Amniotic stem cell (primary cell): ENCODE measurements at places on chromosomes 1 and 21.

GRCh38 chr1:64976361-64976760 lies 10.0 kb upstream of the JAK1 start:
- no peak for DNase-seq

DNA sequence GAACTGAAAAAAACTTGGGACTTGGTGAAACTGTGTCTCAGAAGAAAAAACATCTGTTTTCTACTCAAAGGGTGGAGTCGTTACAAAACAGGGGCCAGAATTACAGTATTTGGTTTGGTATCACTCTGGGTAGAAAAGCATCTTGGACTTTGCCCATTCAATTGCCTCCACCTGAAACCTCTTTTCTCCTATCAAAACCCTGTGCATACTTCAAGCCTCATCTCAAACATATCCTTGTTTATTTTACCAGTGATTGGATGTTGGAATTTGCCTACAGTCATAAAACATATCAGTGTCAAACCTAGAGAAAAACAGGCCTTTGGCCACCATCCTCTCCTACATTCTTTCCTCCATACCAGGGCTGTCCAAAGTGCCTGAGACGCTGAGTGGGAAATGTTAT lies 281.5 kb downstream of the PLPP3 start:
- DNase-seq = no peak

DNA sequence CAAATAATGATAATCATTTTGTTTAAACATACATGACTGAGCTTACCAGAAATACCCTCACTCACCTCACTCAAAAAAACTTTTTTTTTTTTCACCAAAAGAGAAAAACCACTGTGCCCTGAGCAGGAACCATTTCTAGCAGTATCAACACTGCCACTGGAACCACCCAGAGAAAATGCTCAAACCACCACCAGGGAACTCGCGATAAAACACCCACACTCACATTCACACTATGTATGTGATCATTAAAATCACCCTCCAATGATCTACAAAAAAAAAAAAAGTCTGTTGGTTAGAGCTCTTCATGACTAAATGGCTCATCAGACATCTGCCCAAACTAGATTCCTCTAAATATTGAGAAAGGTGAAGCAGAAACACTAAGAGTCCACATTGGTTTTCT lies 11.5 kb downstream of the TIAM1 start:
- DNase-seq = no peak

- DNase-seq = no peak
Measured at GRCh38 chr1:189859385-189859977, 618.2 kb downstream of the BRINP3 start.

DNA sequence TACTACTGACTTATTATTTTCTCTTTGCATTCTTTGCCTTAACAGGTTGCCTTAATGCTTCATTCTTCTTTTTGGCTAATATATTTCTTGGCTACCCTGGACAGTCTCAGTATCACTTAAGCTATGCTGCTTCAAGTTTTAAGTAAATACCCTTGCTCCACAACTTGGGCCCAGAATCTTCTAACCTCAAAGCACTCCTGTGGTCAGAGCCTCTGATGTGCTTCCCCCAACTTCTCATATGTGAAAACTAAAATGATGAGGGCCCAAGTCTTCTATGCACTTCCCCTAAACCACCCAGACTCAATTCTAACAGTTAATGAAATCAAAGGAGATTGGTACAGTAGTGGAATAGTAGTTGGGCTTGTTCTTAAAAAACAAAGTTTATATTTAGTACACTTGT lies 314.1 kb downstream of the PLPP3 start:
- DNase-seq = no peak
